Aorta (tissue), 5 donors: ENCODE measurements at places on chromosomes 1 and 21.

DNA sequence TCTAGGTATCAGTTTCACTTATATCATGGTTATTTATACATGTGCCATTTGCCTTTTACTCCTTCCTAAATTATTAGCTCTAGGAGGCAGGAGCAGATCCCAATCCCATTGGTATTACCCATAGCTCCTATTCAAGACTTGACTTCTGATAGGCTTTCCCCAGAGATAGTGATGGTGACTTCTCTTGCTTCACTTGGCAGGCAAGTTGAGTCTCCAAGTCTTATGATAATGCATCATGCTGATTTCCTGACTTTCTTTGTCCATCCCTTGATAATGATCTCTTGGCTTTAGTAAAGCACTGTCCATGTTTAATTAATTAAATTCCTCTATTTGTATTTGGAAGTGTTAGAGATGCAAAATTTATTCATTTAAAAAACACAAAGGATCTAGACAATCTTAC lies 253.5 kb upstream of the ADAMTS5 start:
- DNase-seq: no peak

DNA sequence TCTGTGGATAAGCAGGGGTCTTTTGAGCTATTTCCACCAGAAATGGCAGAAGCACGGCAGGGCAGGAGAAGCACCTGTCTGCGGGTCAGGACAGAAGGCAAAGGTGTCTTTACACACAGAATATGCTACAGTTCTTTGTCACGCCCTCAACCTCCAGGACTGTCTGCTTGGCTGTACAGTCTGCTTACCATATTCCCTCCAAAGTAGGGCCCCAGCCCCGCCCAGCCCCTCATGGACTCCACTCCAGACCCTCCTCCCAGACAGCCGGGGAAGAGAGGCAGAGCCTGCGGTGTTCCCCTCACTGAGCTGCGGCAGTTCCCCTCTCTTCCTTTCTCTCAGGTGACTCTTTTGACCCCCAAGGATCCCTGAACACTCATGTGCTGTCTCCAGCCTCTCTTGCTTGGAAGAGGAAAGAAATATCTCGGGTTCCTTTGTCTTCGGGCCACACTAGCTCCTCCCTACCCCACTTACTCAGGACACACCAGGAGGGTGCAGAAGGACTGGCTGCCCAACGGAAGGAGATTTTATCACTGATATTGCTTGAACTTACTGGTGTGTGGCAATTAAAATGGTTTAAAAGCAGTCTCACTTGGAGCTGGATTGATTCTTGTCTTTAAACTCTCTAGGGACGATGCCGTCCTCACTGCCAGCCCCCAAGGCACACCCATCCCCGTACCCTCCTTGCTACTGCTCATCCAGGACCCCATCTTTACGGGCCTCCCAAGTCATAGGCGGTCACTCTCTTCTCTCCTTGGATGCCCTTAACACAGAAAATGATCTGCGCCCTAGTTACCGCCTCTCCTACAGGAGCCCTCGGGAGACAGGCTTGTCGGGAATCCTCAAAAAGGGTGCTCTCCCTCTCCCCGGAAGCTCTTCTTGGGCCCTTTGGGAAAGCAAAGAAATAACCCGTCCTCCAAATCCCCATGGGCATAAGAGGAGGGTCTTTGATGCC lies 169.7 kb downstream of the TOMM20 start:
- no peak for DNase-seq

- no peak for DNase-seq
These were observed 83.4 kb downstream of the ADSS2 start for GRCh38 chr1:244368279-244368678.

- DNase-seq: no peak
These were observed 38.3 kb downstream of the LRRN2 start for GRCh38 chr1:204647114-204647804.

DNA sequence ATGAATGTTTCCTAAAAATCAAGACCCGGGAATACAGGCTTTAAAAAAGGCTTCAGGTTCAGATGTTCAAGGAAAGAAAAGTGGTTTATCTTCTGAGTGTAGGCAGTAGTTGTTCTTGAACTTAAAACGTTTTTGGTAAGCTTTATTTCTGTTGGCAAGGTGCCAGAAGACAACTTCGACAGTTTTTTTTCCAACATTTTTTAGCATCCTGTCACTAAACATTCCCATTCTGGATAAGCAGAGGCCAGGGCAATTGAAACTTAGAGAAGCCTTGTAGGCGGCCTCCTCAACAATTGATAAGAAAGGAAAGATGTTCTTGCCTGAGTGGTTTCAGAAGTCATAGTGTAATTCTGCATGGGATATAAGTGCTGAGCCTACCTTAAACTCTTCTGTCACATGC lies 66.7 kb downstream of the PATJ start:
- no peak for DNase-seq

DNA sequence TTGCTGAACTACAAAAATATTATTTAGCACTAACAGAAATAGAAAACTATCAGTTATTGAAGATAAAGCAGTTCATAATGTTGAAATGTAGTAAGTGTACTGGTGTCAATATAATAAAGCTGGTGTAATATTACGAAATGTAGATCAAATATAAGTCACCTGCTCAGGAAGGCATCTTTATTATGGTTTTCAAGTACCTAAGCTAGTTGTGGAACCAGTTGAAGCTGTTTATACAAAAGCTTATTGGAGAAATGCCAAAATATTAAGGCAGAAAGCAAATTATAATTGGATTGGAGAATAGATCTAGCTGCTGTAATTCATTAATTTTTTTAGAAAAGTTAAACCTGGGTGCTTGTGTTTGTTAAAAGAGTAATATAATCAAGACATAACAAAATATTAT lies 6.2 kb upstream of the MARK1 start:
- no peak for DNase-seq

- no peak for DNase-seq
These were observed 73.9 kb downstream of the KCNJ6 start for GRCh38 chr21:37842163-37842919.

DNA sequence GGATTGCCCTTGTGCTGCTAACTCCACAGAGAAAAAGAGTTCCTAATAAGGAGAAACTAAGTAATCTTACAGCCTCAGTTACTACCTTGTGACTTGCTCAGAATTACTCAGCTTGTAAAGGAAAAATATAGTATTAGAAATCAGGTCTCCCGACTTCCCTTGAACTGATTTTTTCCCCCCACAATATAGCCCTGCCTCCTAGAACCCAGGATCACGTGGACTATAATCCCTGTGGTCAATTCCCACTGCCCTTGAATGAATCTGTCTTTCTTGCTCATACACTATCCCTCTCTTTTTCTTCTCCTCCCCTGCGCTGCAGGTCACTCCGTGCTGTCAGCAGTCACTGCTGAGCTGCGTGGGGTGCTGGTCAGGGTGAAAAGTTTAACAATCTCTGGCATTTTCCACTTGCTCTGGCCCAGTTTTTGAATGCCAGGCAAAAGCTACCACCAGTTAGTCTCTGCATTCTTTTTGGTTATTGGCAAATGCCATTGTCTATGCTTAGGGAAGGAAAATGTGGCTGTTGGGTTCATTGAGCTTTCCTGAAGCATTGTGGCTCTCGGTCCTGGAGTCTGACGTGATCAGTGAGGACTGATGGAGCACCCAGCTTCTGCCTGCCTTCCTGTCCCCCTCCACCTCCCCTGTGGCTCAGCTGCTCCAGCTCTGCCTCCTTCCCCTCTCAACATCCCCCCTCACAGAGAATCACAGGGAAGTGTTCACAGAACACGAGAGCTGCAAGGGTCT lies 1.9 kb upstream of the MYOC start:
- DNase-seq: no peak

GRCh38 chr1:234874291-234875288 lies 254.0 kb downstream of the TOMM20 start:
- no peak for DNase-seq

DNA sequence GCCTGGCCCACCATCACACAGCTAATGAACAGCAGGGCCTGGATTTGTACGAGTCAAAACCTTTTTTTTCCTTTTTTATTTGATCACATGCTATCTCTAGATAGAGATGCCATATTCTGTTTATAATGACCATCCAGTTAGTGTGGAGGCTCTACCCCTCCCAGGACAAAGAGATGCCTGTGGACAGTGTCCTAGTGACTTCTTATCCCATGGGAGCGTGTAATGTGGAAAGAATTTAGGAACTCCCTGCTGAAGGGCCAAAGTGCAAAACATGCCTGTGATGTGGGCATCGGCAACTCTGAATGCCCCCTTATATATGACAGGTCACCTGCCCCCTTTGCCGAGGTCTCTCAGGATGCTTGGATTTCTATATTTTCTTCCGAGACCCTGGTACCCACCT lies 292.2 kb downstream of the RRAGC start:
- DNase-seq: no peak

- DNase-seq: peak; percentile 70
These were observed 5.2 kb upstream of the ABCB10 start for GRCh38 chr1:229563701-229564100.

DNA sequence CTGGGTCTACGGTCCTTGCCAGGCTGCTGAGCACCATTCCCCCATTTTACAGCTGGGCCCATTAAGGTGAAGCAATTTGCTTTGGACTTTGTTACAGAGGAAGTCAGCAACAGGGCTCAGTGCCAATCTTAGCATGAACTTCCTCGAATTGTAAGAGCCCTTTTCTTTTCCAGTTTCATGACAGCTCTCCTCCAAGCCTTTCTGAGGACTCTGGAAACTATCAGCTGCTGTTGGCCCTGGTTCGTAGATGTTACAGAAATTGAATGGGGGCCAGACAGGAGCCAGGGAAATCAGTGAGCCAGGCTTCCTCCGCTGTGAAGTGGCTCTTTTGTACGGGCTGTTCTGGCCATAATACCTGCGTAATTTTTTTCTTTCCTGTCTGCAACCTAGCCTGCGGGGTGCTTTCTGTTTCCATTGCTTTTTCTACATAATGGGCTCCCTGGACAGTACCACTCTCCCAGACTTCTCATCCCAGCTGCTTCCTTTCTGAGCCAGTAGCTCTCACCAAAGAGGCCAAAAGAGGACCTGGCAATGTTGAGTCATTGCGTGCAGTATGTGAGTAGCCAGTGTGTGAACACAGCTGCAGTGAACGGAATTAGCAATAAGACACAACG lies 386.3 kb downstream of the DISC1 start:
- DNase-seq: no peak

DNA sequence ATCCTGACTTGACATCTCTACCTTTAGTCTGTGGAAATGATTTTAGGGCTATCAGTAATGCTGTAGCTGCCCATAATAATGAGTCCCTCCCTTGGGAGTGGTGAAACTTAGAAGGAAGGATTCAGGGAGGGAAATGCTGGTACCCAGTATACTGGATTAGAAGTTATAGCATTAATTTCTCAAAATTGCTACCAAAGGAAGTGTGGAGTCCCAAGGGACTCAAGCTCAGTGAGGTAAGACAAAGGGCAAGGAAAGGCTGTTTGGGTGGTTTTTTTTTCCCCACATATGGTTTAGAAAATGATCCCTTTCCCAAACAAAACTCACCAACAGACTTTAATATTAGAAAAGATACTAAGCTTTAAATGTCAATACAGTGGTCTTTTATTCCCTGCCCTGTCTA lies 99.9 kb downstream of the CD247 start:
- DNase-seq: no peak

DNA sequence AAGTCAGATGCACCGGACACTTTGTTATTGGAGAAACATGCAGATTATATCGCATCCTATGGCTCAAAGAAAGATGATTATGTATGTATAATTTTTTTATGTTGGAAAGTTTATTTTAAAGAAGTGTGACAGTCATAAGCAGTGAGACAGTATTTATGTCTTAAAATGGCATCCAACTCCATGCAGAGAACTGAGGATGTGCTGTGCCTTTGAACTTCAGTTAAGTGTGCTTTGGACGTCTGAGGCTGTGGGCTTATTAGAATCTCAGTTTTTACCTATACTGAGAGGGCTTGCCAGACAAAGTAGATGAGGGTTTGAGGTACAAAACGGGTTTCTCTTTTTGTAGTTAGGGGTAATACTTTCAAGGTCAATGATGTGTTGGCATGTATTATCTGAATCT lies 1.5 kb downstream of the RABGGTB start:
- DNase-seq: no peak

DNA sequence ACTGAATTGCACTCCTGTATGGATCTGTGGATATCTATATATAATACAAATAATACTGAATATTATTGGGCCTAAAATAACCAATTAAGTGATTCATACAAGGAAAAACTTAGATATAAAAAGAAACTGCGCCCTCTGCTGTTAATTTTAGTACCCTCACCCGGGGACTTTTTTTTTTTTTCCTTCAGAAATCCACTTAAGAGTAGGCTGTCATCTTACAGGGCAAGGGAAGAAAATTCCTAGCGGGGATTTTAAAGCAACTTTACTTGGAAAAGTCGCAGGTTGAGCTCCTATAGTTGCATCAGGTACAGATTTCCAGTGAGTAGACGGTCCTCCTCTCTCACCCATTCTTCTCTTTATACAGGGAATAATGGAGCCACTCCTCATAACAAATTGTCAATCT lies 1.3 kb downstream of the NTNG1 start:
- no peak for DNase-seq

DNA sequence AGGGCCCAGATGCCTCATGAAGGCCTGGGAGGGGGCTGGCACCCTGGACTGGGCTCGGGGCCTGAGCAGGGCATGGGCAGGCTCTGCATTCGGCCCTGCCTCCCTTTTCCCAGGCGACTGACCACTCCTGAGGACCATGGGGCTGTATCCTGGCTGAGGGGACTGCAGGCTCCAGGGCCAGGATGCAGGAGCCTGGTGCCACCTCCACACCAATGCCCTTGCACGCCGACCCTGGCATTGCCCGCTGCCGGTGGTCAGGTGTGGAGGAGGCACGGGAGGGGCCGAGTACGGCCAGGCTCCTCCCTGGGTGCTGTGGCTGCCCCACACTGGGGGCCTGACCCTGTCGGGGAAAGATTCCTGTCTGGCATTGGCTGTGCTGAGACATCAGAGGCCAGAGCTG lies 128.9 kb downstream of the SIK1 start:
- DNase-seq: no peak

DNA sequence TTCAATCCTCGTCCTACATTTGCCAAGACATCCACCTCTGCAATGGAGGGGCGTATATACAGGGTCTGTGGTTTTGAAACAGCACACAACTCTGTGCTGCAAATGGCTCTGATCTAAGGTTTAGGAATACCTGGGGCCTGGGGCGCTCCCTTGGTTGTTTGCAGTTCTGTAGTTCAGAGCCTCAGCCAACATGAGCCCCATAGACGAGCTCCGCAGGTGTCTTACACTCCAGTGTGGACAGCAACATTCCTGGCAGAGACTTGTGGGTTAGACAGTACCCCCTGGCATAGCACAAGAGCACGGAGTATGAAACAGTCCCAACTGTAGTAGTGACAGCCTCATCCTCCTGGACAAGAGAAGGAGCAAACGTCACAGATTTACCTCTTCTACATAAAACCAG lies 120.3 kb upstream of the BARHL2 start:
- DNase-seq: no peak

- DNase-seq: no peak
These were observed 47.9 kb upstream of the SLC44A3 start for GRCh38 chr1:94772230-94772641.

GRCh38 chr1:76705560-76705959 lies 161.7 kb upstream of the ST6GALNAC5 start:
- no peak for DNase-seq
